Fibroblast of lung (primary cell): ENCODE measurements at places on chromosomes 7 and 10.

DNA sequence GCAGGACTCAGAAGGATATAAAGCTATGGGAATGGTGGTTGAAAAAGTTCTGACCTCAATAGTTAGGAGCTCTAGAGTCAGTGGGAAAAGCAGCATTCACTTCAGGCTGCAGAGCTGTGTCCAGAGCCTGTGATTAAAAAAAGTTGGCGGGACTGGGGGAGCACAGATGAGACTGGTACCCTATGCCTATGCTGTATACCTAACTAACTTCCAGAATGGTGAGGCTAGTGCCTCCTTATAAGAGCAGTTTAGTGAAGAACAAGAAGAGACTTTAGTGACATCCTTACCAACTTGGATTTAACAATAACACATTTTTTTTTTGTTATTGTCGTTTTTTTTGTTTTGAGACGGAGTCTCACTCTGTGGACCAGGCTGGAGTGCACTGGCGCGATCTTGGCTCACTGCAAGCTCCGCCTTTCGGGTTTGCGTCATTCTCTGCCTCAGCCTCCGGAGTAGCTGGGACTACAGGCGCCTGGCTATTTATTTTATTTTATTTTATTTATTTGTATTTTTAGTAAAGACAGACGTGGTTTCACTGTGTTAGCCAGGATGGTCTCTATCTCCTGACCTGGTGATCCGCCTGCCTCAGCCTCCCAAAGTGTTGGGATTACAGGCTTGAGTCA is 6.6 kb upstream of the ZNF282 start:
- DNase-seq: peak; percentile 17

GRCh38 chr10:95056744-95057363 is 12.4 kb downstream of the CYP2C8 start:
- no peak for DNase-seq

GRCh38 chr10:32057036-32057372 is 779 bp upstream of the KIF5B start:
- DNase-seq: no peak

DNA sequence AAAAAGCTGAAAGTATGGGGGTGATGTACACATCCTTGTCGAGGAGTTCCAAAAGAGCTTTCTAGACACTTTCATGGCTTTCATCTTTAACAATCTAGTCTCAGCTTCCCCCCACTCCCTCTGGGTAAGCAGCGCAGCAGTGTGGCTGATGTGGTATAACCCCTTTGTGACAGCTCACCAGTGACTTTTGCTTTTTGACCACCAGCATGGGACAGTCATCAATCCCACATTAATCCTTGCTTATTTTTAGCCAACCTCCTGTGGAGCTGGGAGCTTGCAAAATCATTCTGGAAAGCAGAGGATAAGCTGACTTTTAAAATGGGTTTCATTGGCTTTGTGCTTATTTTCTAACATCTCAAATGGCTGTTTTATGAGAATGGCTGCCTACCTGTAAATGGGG is 272.7 kb downstream of the HDAC9 start:
- no peak for DNase-seq

DNA sequence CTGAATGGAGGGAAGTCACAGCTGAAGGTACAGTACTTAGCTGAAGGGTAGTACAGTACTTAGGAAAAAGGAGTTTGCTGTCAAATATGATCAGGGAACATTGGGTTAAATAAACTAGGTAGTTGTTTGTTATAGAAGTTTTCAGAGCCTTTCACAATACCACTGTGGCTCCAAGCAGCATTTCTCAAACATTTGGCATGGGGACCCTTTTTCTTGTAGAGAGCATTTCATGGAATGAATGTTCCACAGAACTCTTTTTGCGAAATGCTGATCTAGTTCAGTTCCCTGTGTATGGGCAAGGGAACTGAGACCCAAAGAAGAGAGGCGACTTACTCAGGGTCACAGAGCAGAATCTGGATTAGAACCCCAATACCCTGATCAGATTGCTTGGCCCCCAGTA is 31.5 kb upstream of the DDX50 start:
- DNase-seq: peak; percentile 50

GRCh38 chr10:105128111-105128510 is 487.0 kb downstream of the SORCS3 start:
- DNase-seq: no peak

- DNase-seq: no peak
These were observed 703.5 kb downstream of the GATA3 start for GRCh38 chr10:8758029-8758428.

DNA sequence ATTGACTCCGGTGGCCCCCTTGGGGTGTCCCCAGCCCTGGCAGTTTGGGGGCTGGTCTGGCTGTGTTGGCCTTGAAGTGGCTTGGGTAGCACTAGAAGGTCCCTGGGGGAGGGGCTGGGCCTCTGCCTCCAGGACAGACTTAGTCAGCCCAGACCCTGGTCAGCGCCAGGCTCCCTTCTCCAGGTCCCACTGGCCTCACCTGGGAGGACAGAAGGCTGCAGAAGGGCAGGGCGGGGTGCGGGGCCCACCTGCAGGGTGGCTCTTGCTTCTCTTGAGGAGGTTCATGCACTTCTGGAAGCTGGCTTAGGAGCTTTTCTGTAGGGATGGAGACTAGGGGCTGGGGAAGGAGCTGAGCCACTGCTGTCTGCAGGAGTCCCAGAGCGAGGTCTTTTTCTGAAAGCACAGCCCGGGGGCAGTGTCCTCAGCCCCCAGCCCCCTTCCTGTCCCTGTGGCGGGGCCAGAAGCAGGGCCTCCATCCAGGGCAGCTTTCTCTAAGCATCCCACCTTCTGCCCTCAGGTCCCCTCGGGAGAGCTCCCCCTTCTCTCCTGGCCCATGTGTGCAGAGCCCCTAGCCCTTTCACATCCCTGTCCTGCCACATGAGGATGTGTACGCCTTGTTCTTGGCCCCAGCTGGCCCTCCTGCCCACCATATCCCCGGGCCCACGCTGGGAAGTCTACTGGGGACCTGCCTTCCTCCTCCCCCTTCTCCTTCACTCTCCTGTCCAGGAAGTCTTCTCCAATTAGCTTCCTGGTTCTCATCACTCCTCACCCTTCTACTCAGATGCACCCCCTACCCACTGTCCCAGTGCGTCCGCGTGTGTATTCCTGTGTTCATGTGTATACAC is 11.0 kb downstream of the TBATA start:
- DNase-seq: no peak

GRCh38 chr10:62121187-62121530 is 147.5 kb downstream of the RTKN2 start:
- no peak for DNase-seq

- peak; percentile 48 for DNase-seq
These were observed at the start of gene PDGFA for GRCh38 chr7:519484-520390. Gene PDGFA, minus strand, starts transcription at chr7:519846. Its CDS starts 845 bp downstream, at chr7:519001.

DNA sequence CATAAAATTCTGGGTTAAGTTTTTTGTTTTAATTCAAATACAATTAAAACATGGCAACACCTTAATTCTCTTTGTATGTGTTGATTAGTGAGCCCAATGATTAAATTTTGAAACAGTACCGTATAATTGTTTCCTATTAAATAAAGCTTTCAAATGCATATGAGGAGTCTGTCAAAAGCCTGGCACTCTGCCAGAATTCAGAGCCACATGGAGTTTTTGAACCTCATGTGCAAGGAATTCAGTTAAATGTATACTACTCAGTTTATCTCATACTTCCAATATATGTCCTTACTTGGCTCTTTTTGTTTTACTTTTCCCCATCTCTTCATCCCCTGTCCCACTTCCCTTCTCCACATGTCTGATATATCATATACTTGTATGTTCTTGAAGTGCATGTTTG is 165.6 kb upstream of the FAM3C start:
- DNase-seq: peak; percentile 15

DNA sequence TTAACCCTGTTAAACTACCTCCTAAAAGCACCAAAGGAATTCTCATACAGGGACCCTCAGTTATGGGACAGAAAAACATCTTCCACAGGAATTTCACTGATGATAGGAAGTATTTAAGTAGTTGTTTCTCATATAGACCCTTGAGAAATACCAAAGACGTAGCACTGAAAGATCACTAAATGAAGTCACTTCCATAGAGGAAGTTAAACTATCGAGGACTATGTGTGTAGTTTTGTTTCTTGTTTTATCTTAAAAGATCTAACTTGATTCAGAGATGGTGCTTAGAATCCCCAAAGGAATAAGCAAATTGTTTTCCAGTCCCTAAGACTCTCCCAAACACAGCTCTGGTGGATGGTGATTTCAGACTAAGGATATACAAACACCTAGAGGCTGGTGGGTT is 94.8 kb upstream of the AFAP1L2 start:
- no peak for DNase-seq

GRCh38 chr7:36137258-36137657 is 15.8 kb upstream of the EEPD1 start:
- no peak for DNase-seq

DNA sequence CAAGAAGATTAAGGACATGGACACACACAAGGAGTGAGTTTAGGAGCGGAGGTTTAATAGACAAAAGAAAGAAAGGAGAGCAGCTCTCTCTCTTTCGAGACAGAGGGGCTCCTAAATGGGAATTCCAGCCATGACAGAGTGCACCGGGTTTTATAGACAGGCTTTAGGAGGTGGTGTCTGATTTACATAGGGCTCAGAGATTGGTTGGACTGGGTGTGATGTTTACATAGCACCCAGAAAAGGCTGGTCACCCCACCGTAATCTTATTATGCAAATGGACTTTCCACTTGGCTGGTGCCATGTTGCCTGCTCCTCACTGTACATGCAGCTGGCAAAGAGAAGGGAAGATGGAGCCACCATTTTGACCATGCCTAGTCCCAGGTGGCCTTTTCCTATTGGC is 28.4 kb upstream of the MRC1 start:
- DNase-seq: no peak

DNA sequence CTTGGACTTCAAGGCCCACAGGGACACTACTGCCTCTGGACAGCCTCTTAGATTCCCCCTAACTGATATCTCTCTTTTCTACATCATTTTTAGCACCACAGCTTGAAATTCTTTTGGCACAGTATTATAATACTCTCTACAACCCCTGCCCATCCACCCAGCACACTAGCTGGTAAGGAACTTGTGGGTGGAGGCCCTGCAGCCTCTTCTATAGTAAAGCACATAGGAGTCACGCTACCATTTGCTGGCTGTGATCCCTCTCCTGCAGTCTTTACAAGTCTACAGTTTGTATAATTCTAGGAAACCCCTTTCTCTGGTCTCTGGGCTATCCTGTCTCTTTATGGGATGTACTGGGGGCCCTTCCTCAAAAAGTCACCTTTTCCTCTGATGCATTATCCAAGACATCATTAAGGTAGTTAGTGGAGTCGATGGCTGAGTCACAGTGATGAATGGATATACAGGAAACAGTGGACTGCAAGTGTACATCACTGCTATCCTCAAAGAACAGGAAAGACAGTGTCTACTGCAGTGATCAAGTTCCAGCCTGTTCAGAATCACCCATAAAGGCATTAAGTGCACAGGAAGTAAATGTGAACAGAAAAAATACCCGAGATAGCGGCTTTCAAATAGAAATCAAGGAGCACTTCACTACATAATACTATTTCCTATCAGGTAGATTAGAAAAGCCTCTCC is 54.4 kb downstream of the STK17A start:
- DNase-seq: peak; percentile 73

DNA sequence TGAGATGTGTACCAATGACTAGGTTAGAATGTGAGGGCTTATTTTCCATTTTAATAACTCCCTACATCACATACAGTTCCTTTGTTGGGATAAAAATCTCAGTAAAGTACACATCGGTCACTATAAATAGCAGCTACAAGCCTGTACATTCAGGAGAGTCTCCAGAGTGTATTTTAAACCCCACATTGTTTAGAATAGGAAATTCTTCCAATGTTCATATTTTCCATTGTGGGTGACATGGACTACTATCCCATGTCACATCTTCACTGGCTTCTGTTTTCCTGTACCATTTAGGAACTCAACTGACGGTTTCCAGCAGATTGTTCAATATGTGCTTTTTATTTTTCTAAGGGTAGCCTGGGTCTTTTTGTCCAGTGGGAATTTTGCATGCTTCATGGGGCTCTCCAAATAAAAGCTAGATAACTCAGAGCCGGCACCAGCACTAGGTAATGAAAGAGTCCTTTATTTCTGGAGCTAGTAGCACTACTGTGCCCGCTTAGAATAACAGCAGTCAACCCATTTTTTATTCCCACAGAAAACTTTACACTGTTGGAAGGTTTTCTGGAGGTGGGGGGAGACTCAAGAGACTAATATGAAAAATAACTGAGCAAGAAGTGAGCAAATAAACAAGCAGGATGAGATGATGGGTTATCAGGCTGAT is 100.5 kb downstream of the CALD1 start:
- no peak for DNase-seq

DNA sequence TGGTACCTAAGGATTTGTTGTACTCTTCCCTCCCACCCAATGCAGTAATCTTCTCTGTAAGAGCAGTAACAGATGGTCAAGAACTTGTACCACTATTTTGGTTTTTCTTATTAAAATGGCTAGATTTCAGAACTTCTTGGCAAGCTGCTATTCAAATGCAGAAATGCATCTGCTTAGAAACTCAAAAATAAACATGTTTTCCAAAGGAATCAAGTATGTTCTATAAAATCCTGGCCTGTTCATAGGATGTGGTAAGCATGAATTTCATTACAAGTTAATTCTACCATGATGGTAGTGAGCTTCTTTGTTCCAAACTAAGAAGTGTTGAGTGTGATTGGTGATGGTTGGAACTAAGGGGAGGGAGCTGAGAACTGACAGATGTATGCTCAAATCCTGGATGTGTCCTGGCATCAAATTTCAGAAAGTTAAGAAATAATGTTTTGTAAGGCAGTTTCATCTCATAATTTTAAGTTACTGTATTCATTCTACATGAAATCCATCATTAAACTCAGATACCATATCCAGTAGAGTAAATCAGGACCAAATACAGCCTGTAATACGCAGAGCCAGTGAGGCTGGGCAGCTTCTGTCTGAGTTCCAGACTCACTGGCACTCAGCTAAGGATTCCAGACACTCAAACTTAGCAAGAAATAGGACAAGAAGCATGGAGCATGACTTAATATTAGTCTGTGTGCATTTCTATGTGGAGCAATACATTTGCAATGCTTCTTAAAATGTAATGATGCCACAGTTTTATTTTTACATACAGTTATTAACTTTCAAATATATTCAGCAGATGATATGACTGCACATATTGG is 119.6 kb downstream of the TES start:
- no peak for DNase-seq

DNA sequence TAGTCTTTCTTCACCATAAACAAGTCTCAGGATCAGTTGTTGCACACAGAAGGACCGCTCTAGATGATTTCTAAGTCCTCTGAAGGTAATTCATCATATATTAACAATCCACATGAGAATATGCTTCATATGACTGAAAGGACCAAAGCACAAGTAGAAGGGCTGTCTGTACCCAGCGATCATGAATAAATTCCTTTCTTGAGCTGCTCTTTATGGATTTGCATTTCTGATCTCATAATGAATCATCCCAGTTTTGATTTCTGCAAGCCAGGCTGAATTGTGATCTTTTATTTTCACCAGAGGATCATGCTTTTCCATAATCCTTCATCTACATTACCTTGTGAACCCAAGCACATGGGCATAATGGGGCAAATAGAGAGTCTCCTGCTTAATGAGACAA is 675.6 kb downstream of the MAGI2 start:
- DNase-seq: peak; percentile 26

GRCh38 chr7:128891942-128892269 is 18.6 kb downstream of the KCP start:
- no peak for DNase-seq

GRCh38 chr10:635088-635861 is 54.2 kb downstream of the DIP2C start:
- no peak for DNase-seq
